CD4-positive, alpha-beta T cell treated with Interleukin-1 beta for 1 hour (primary cell): ENCODE measurements at places on chromosomes 3 and 15.

DNA sequence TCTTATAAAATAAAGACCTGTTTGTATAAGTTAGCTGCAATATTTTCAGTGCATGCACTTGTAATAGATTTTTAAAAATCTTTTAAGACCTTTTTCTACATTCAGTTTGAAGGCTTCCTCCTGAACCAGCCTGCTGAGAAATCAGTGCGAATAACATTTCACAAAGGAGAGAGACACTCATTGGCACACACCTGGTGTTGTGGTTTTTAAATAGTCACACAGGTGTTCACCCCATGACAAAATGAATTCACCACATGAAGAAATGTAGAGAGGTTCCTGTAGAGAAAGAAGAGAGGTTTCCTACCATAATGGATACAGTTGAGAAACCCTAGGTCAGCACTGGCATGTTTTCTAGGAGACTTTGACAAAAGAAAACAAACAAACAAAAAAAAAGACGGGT is 237.3 kb downstream of the CNTN6 start:
- no peak for DNase-seq

DNA sequence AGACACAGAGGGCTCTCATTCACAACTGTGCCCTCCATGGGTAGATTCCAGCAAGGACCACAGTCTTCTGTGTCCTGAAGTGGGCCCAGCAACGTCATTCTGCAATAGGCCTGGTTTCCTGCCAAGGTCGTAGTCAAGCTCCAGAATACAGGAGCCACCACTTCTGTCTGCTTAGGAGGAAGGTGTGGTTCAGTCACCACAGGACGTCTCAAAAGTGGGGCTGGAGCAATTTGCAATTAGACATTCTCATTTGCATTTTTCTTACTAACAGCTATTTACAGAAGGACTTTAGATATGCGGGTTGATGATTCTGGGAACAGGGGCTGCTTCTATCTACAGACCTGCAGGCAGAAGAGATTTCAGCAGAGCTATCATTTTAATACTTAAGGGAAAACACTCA is 58.7 kb upstream of the MYRIP start:
- DNase-seq = no peak

GRCh38 chr3:111588527-111588926 is 6.6 kb downstream of the ZBED2 start:
- no peak for DNase-seq

- DNase-seq = no peak
These were observed 404.5 kb downstream of the OCA2 start for GRCh38 chr15:27694506-27695087.

- DNase-seq = no peak
These were observed 236.8 kb downstream of the CACNA2D3 start for GRCh38 chr3:54358969-54359694.

- DNase-seq = no peak
These were observed 51.4 kb upstream of the IGF1R start for GRCh38 chr15:98596885-98597392.

DNA sequence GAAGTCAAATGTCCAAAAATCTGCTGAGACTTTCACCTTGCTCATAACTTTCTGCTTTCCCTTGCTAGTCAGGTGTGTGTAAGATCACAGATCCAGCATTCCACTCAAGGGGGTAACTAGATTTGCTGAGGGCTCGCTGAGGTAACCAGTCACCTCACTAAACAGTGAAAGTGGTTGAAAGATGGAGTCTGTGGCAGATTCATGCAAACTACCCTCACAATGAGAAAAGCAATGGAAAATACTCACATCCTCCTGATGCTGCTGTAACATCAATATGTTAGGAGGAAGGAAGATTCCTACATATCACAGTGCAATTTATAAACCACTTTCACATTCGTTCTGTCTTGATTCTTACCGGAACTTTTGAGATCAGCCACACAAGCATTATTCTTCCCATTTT is 174.3 kb upstream of the BCL6 start:
- DNase-seq = no peak

DNA sequence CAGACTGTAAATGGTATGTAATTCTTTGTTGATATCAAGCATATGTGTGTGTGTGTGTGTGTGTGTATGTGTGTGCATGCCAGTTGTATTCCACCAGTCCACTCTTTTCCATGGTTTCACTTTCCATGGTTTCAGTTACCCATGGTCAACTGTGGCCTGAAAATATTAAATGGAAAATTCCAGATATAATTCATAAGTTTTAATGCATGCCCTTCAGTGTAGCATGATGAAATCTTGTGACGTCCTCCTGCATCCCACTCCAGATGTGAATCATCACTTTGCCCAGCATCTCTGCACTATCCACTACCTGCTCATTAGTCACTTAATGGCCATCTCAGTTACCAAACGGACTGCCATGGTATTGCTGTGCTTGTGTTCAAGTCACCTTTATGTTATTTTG is 215.9 kb downstream of the GBE1 start:
- DNase-seq = no peak

DNA sequence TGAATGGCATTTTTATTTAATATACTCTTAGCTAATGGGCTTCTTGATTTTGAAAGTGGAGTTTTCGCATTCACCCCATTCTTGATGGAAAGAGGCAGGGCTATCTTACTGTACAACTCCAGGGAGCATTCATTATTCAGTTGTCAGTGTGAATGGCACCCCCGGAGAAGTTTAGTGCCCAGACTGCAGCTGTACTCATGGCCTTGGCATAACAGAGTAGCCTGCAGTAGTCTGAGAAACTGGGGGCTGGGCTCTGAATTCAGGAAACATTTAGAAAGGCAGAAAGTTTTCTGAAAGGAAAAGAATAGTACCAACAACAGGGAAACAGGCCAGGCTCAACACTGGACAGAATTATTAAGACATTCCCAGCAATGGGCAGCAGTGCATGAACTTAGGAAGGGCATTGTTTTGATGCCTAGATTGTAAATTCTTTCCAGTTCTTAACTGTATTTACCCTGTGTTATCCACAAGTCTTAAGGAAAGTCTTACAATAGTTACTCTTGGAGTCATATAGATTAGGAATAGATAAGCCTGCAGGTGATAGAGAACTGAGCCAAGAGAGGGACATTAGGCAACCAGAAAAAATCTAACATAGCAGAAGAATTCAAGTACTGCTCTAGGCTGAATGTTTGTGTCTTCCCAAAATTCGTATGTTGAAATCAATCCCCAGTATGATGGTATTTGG is 44.4 kb downstream of the TIPARP start:
- DNase-seq = no peak

DNA sequence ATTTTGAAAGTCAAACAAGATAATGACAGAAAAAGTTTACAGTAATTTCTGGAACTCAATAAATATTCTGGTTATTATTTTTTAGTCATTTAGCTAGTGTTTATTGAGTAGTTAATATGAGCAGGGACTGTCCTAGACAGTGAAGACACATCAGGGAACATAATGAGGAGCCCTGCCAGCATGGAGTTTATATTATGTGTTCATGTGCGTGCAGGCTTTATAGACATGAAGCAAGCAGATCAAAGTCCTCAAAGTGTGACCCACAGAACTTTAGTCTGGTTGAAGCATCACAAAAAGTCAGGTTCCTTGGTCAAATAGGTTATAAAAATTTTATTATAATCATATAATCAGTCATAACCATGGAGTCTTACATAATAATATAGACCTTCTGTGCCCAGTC is 289.3 kb downstream of the CLSTN2 start:
- DNase-seq = no peak

DNA sequence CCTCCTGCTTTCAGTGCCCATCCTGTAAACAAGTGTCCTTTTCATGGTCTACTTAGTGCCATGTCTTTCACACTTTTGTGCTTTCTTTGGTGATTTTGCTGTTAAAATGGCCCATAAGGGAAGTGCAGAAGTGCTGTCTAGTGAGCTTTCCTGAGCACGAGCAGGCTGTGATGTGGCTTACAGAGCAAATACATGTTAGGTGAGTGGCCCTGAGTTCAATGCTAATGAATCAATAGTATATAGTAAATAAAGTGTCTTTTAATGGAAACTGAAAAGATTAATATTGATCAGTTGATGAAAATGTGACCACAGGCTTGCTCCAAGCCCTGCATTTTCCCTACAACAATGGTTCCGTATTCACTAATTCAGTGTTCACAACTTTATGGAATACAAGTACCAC is 5.7 kb downstream of the SH3BP5 start:
- DNase-seq = no peak

DNA sequence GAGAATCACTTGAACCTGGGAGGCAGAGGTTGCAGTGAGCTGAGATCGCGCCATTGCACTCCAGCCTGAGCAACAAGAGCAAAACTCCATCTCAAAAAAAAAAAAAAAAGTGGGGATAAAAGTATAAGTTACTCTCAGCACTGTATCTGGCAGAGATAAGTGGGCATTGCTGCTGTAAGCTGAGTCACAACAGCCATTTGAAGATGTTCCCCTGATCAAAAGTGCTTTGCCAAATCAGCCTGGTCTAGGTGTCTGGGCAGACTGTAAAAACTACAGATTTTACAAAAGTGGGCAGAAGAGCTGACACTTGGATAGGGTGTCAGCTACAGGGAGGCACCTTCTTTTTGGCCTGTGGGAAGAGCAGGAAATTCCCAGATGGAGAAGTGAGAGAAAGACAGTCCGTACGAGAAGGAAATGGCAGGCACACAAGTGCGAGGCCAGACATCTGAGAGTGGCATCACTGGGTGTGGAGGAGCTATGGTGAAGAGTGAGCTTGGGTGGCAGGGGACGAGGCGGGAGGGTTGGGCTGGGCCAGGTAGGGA is 78.5 kb downstream of the TRAK1 start:
- DNase-seq = no peak

- DNase-seq = no peak
These were observed 121.4 kb upstream of the ATP11B start for GRCh38 chr3:182671942-182672341.

DNA sequence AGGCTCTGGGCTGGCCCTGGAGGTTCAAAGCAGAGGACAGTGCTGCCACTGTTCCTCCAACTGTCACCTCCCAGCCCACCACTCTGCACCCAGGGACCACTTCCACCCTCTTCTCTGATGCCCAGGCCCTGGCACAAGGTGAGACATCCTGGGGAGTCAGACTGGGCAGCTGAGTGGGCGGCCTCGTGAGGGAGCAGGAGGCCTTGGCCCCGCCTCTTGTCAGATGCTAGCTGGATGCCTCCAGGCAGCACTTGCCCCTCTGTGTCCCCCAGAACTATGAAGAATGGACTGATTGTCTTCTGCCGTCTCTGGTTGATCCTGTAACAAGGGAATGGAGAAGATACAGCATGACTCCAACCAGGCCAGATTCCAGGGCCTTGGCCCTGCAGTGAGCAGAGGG is 191.0 kb upstream of the LINGO1 start:
- DNase-seq = no peak

DNA sequence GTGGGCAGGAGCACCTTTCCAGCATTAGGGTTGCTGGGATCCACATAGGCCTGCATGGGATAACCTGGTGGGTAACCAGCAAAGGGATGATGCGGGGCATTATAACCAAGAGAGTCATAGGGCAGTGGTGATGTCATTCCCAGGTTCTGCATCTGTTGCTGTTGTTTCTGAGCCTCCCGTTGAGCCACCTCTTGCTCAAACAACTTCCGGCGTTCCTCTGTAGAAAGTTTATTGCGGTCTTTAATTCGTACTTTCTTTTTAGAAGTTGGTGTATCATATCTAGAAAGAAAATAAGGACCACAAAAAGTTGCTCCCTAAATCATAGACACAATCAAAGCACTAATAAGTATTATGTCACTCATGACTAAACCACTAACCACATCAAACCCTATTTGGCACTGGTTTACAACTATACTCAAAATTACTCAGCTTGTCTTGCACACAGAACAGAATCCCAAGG is 77.8 kb downstream of the NBEAL2 start:
- peak; percentile 39 for DNase-seq

- DNase-seq = no peak
These were observed 2.7 kb downstream of the TM4SF19 start for GRCh38 chr3:196335503-196335948.

DNA sequence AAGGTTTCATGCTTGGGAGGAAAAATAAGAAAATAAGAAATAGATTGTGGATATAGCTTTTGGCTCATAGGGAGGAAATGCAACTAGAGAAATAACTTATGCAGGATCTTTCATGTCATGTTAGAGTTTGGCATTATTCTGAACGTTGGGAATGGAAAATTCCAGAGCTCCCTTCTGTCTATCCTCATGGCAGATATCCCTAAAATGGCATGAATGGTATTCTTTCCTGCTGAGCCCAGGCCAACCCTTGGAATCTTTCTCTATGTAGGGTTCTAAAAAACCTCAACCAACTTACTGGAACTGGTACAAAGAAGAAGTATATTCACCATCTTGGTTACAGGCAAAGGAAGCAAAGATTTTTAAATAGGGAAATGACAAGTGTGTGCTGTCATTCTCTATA is 212.5 kb downstream of the CHST2 start:
- no peak for DNase-seq

DNA sequence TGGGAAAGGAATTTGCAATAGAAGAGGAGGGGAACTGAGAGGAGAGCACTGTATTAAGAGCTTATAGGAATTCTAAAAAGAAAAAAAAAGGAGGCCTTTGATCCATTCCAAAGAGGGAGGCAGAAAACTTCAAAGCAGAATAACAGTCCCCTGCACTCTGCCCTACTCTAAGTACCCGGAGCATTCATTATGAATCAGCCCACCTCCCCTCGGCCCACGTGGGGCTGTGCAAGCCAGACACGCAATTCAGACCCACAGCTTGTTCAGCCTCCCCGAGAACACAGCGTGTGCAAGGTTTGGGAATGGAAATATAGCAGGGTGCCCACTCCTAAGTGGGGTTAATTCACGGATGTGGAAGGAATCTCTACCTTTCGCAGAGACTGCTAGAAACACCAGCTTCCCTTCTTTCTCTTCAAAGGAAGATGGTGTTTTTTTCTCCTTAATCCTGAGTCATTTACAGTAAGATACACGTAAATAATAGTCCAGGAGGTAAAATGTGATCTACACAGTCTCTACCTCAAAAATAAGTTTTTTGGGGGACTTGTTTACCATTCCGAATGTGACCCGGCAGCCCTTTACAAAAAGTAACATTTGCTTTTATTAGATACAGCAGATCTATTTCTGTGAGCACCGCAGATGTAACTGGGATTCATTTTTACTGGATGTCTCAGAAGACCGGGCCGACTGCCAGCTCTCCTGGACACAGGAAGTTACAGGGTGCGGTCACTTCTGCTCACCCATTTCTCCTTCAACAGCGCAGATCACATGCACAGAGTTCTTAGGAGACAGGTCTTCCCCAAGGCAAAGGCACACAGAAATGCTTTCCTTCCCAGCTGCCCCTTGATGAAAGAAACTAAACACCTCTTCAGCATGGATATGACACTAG is 768.5 kb upstream of the CFAP20DC start:
- DNase-seq = peak; percentile 11

DNA sequence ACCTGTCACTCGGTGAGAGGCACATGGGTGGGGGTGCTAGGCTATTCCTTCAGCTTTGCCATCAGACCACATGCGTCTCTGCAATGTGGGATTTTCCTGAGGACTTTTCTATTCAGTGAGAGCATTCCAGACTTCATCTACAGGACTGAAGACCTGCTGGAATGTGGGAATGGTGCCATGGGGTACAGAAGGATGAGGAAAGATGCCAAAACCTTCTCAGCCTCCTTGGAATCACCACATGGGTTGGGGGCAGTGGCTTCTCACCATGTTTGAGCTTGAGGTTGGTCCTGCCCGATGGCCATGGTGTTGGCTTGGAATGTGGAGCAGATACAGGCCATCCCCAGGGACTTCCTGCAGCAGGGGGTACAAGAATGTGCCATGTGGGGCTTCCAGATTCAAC is 80.9 kb upstream of the KLF13 start:
- no peak for DNase-seq
